NCI-H1930 (cell line): ENCODE measurements at places on chromosomes 12 and 14.

- DNase-seq, result peak; percentile 76
These were observed at the start of gene DLST for GRCh38 chr14:74881431-74882102. DLST (plus strand) TSS chr14:74881916; CDS start chr14:74881954, 38 bp downstream.

- no peak for DNase-seq
These were observed 9.7 kb downstream of the MPHOSPH9 start for GRCh38 chr12:123223241-123223668.

GRCh38 chr12:12017798-12018197 is 52.9 kb upstream of the BCL2L14 start:
- DNase-seq, result no peak

- no peak for DNase-seq
These were observed 34.0 kb downstream of the CHGA start for GRCh38 chr14:92956961-92957360.

- no peak for DNase-seq
These were observed 50.8 kb upstream of the PIWIL1 start for GRCh38 chr12:130286741-130287440.

DNA sequence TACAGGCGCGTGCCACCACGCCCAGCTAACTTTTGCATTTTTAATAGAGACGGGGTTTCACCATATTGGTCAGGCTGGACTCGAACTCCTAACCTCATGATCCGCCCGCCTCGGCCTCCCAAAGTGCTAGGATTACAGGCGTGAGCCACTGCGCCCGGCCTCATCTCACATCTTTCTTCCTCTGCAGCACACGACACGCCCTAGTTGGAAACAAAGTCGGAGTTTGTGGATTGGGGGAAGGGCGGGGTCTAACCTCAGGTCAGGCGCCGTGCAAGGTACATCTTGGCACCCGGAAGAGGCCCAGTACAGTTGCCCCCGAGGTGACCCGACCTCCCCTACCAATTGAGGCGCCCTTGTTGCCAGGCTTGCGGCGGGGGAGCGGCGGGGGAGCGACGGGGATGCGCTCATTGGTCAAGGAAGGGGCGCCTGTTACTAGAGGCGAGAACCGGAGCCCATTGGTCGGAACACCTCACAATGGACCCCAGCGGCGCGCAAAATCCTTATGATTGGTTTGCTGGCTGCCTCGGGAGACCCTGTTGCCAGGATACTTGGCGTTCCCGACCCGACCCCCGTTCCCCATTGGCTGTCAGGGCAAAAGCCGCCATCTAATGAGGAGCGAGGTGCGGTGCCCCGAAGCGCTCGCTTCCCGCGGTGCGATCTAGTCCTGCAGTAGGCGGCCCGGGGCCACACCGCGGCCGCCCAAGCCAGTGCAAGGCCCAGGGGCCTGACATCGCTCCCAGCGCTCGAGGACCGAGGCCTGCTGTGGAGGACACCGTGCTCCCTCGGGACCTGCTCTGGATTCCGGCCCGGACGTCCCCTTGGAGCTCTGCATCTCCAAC is at the start of gene REC8:
Gene REC8, plus strand, starts transcription at position 659 of the 839 bp plus-strand sequence. CDS start 473 bp downstream, outside the sequence.
- peak; percentile 63 for DNase-seq

- no peak for DNase-seq
These were observed 12.0 kb downstream of the SLC15A4 start for GRCh38 chr12:128811806-128812205.

DNA sequence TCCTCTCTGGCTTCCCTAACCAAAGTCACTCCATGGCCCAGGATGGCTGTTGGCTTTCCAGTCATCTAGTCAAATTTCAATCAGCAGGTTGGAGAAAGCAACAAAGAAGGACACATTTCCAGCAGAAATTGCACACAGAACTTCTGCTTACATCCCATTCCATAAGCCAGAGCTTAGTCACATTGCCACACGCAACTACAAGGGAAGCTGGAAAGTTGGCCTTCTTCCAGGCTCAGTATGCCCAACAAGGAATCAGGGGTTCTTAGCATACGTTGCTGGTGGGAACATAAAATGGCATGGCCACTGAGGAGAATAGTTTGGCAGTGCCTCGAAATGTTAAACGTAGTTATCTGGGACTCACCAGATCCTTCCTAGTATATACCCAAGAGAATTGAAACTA is 9.3 kb upstream of the APPL2 start:
- no peak for DNase-seq

DNA sequence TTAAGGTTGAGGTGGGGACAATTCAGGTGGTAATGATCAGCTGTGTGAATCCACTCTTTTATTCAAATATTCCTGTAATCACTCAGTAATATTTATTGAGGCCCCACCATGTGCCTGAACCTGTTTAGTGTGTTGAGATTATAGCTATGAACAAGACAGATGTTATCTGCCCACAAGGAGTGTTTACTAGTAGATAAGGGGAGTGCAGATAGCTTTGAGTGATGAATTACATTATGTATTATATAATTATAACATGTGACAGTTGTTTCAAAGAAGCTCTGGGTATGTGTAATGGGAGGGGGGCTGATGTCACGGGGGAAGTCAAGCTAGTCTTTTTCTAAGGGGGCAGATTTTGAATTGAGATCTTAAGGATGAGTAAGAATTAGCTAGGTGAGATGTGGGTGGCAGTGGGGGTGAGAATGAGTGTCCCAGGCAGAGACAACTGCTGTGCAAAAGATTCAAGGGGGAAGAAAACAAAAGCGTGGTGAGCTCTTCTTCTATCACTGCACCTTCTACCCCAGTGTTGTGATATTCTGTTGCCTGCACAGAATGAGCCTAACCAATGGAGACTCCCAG is 21.3 kb upstream of the SRRM4 start:
- no peak for DNase-seq

DNA sequence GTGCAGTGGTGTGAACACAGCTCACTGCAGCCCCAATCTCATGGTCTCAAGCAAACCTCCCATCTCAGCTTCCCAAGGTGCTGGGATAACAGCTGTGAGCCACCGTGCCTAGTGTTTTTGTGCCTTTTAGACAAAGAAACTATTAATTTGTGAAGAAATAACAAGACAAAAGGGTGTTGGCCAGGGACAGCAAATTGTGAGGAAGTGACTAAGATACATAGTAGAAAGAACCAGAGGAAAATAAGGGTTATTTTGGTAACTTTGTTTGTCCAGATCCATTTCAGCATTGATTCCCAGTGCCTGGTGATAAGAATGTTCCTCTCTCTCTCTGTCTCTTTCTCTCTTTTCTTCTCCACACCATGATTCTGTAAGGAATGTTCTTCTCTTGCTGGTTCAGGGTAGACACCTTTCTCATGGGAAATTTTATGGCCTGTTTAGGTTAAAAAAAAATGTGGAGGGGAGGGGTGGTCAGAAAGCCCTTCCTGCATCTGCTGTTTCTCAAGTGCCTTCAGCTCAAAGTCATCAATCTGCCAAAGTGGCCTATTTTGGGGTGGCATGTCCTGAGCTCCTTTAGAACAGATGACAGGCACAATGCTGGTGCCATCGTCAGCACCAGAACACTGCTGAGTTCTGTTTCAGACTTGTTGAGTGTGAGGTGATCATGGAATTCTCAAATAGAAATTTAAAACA is 184.4 kb upstream of the EEA1 start:
- no peak for DNase-seq

DNA sequence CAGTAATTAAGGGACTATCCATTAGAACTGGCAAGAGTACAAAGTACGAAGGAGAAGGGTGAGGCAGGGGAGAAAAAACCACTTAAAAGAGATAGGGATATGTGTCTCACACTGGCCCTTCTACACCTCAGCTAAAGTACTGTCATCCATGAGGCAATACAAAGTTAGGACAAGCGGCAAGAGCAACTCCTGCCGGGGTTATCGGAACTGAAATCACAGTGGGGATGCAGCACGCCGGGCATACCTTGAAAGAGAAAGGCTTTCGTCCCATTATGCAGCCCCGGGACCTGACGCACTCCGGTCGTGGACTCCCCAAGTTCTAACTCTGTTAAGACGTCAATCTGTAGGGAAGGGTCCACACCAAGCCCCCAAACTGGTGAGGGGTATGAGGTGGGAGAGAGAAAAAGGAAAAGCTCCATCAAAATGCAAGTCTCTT is 1.1 kb downstream of the NELL2 start:
- peak; percentile 71 for DNase-seq

- DNase-seq, result no peak
These were observed 90.1 kb upstream of the FLRT2 start for GRCh38 chr14:85439696-85440328.

- DNase-seq, result no peak
These were observed 12.2 kb upstream of the TESC start for GRCh38 chr12:117111386-117111785.

DNA sequence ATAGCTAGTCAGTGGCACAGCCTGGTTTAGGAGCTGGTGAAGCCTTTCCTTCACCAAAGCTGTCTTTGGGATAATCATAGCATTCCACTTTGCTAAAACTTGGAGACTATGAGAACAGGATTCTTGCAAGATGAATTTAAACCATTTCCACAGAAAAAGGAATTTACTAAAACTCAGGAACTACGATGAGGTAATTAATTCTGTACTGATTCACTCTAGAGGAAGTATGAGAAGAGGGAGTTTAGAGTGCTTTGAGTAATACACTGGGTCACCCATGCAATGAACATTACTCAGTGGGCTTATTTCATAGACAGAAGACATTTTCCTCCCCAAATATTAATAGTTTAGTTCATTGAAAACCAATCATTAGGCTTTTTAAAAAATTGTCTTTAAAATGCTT is 73.0 kb downstream of the RMST start:
- no peak for DNase-seq

GRCh38 chr12:19659501-19659900 is 220.2 kb downstream of the AEBP2 start:
- no peak for DNase-seq

- DNase-seq, result no peak
These were observed 278.2 kb upstream of the SLC16A7 start for GRCh38 chr12:59317598-59317997.

DNA sequence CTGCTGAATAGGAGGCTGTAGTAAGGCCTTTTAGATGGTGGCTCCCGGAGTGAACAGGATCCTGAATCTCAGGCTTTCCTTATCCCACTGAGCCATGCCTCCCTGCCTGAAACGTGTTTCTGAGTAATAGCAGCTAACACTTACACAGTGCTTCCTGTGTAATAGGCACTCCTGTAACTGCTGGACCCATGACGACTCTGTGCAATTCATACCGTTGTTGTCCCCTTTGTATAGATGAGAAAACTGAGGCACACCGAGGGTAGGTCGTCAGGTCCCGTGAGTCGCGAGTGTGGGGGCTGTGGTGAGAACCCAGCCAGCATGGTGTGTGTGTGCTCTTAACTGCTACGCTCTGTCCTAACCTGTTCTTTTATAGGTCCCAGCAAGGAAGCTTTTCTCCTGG is 193.6 kb downstream of the CACNA1C start:
- no peak for DNase-seq

- DNase-seq, result no peak
These were observed 304.4 kb downstream of the MED13L start for GRCh38 chr12:115973066-115973465.

- no peak for DNase-seq
These were observed 27.6 kb downstream of the KITLG start for GRCh38 chr12:88552610-88553079.

DNA sequence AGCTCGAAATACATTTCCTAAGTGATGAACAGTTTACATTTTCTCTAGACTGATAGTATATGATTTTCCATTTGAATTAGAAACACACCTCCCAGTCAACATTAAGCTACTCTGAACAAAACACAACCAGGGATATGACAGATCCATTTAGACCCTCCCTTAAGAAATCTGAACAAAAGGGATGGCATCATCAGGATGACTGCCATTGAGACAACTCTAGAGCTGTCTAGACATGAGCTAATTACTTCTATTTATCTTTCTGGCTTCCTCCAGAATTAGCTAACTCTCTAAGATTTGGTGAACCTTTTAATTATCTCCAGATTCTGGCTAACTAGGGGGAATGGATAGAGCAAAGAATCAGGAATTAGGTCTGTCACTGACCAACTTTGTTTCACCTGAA is 92.9 kb upstream of the IGF1 start:
- no peak for DNase-seq

DNA sequence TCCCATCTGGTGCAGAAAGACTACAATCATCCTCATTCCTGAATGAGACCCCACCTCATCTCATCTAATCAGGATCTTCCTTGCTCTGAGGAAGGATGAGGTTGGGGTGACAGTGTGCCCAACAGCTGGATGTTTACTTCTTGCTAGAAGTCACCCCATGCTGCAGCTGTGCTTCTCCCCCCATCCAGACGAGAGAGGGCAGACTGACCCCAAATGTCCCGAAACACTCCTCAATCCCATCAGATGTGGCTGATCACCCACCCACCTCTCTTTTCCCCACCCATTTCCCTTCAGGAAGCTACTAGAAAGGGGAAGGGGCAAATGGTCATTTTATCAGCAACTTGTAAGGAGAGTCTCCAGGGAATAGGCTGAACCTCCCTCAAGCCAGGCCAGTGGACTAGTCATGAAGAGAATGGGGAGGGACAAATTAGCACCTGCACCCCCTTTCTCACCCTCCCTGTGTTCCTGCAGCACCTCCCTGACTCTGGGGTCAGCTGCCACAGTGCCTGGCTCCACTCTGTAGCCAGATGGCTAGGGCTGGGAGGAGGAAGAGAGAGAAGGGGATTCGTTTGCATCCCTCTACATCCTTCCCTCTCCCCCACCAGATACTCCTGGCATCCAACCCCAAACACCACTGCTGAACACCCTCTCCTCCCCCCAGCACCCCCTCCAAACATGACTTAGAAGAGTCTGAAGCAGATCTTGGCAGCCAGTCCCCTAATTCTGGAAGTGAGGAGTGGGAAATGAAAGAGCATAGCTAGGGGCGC is 2.8 kb upstream of the BAZ2A start:
- no peak for DNase-seq

GRCh38 chr12:104985206-104985605 is 910 bp upstream of the NOPCHAP1 start:
- no peak for DNase-seq

DNA sequence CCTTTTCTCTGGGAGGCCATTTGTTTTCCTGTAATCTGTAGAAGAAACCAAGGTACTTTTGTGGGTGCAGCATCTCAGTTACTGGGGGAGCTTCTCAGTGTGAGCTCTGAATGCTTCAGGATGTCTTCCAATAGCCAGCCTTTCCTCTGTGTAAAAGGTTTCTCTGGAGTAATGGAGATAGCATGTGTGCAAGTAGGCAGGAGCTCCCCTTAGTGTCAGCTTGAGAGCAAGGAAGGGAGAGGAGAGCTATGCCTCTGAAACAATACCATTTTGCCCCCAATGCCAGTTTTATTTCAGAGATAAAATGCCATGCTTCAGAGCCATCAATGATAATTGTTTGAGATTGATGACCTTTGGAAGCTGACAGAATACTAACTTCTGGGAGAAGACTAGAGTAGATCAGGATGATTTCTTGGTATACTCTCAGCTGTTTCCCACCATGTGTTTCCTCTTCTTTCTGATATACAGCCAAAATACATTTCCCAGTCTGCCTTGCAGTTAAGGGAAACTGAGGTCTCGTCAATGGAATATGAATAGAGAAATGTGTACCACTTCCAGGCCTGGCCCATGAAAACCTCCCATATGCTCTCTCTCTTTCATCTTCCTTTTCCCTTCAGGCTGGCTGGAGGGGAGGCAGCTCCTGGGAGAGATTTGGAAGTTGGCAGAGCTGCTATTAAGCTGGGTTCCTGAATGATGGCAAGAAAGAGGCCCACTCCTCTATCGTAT is 125.7 kb downstream of the CRADD start:
- DNase-seq, result no peak
